ENCODE measurements at places on chromosomes 6 and 20.

- DNase-seq = no peak
Measured at GRCh38 chr6:41588111-41588510, 41.9 kb downstream of the FOXP4 start.

- no peak for DNase-seq
Measured at GRCh38 chr6:7469696-7470095, 71.8 kb upstream of the DSP start.

- DNase-seq = no peak
Measured at GRCh38 chr20:39717936-39718335, 755.8 kb downstream of the DHX35 start.

GRCh38 chr6:127483399-127484055 is 24.3 kb upstream of the KIAA0408 start:
- DNase-seq = no peak

DNA sequence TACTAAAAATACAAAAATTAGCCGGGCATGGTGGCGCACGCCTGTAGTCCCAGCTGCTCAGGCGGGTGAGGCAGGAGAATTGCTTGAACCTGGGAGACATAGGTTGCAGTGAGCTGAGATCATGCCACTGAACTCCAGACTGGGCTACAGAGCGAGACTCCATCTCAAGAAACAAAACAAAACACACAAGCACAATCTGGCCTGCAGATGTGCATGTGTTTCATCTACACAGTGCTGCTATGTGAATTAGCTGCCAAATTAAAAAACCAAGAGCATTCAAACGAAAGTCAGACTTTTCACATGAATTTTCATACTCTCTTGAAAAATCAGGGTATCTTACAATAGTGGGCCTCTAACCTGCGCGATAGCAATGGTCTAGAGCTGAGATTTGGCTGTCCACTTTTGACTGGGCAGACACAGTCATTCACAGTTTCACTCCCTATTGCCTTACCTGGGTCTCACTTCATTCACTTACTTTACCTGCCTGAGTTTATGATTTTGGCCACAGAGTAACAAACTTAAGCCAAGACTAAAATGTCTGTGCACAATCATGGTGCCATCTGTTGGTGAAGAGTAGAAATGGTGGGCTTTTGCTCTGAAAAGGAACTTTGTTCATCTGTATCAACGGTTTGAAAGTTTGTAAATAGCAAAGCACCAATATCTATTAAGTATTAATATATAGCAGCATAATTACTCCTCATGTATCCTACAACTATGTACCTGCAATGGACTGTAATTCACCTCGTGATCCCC is 138.5 kb upstream of the UST start:
- DNase-seq = no peak
